Activated T-helper 2 cell treated with anti-CD3 and anti-CD28 coated beads, Interferon-gamma antibody, Interleukin-2, Interleukin-4, amounts not matched to agents 10 μg/mL and 5 μg/mL and 100 μg/mL, durations not matched to agents 14 hours and 24 hours and 36 hours (primary cell): ENCODE measurements at places on chromosomes 2 and 18. TPM values are rescaled to one million over a fixed set of nuclear protein-coding genes. Genes with fewer than 3 reads are reported as not detected.

The FAM110C gene
- total RNA-seq, result 5.3 and 5.7 TPM in 2 replicates

The EGR4 gene
- total RNA-seq, result 0.46 and 0.53 TPM in 2 replicates

The ABCB11 gene
- total RNA-seq, result 0.02 TPM in 1 of 2 replicates, not detected in the other

DNA sequence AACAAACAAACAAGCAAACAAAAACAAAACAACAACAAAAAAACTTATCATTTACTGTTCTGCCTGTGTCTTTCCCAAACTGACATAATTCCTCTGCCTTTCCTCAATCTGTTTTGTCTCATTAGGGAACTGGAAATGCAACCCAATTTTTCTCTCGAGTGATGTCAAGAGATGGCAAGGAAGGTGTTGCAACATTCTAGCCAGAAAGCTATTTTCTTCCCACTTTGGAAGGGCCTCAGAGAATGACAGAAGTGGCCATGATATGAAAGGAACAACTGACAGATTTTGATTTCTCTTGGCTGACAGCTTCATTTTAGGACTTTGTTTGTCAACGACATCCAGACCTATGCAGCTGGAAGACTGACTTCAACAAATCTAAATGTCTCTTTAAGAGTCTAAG lies 24.7 kb downstream of the RND3 start:
- DNase-seq, result no peak

DNA sequence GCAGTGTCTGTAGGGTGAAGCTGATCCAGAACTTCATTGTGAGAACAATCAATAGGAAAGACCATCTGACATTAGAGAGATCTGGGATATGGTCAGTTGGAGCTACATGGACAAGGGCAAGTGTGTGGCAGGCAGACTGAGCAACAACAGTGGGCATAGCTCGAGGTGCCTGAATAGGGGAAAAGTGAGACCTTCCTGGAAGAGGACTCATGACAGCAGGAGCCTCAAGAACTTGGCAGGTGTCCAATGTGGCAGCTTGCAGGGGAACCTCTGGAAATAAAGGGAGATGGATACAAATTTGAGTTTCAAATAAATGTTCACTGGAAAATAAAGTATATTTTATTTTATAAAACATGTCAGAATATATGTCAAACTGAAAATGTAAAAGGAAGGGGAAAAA lies 117.9 kb downstream of the TANC1 start:
- no peak for DNase-seq

- DNase-seq, result no peak
Measured at GRCh38 chr2:219573166-219573565, 1.1 kb downstream of the INHA start.

- DNase-seq, result no peak
Measured at GRCh38 chr18:49734836-49735235, 78.5 kb downstream of the ACAA2 start.

DNA sequence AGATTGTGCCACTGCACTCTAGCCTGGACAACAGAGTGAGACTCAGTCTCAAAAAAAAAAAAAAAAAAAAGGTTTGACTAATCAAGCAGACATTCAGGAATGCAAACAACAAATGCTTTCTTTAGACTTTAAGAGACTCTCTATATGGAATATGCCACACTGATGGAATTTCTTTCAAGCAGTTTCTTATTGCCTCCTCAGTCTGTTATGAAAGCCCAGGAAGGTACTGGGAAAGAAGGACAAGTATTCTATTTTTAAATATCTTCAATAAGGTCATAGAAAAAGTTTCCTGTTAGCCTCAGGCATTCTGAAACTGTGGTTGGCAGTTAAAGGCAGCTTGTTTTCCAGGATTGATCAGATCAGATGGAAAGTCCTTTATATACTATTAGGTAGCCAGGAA lies 241.6 kb downstream of the PIK3C3 start:
- no peak for DNase-seq

GRCh38 chr2:14433946-14434495 lies 198.5 kb upstream of the LRATD1 start:
- no peak for DNase-seq

DNA sequence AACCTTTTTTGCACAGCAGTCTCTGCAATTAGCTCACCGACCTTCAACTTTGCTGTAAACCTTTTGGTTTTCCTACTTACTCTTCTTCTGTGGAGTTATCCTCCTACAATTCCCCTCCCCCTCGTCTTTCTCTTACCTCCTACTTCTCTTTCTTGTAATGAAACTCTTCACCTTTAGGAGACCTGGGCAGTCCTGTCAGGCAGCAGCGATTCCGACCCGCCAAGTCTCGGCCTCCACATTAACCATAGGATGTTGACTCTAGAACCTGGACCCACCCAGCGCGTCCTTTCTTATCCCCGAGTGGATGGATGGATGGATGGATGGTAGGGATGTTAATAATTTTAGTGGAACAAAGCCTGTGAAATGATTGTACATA lies 8.3 kb downstream of the TBR1 start:
- peak; percentile 9 for DNase-seq
